ENCODE measurements at places on chromosomes 5 and 9.
A peak's percentile ranks its signal among the peaks of the same experiment; 100 is the strongest.

DNA sequence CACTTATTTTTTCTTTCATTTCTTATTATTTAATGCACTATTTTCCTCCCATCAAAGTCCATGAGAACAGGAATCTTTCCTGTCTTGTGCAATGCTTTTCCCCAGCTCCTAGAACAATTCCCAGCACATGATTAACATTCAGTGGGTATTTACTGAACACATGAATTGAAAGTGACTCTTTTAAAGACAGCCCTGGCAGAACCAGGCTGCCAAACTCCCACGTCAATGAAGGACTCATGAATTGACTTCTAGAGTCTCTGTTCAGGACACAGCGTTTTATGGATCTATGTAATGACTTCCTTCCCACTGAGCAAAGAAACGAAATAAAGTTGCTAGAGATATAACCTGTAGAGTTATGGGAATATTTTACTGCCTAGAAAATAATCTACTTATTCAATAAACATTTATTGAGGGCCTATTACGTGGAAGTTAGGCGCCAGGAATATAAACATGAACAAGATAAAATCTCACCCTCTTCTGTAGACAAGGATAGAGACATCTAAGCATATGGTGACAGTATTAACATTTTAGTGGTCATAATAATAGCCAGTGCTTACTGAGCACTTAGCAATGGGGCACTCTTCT, 485.9 kb upstream of the KLF4 start:
- DNase-seq = no peak

DNA sequence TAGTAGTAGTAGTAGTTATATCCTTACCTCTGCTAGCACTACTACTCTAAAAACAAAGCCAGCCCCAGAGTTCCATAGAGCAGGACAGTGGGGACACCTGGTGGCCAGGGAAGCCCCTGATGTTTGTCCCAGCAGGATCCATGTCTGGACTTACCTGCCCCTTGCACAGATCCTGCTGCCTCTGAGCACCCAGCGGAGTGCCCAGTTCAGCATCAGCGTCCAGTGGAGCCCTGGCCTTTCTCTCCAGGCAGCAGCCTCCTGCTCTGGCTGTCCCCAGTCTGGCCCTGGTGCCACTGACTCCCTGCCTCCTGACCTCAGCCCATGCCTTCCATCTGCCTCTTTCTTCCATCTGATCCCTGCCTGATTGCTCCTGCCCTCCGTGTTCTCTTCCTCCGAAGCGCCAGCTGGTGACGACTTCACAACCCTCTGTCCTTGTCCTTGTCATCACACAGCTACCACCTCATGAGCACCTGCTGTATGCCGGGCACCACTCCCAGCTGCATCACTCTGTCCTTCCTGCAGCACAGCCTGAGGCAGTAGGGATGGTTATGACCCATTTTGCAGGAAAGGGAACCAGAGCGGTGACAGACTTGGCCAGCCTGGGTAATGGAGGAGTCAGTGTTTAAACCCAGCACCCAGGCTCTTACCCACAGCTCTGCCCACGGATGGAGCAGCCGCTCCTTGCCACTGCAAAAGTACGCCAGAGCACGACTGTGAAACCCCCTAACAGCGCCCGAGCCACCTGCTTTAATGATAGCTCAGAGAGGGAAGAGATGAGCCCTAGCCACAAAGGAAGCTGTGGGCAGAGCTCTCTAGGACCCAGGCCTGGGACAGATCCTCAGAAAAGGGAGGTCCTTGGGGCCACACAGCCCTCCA, 11.5 kb downstream of the SARDH start:
- peak; percentile 56 for DNase-seq

- no peak for DNase-seq
Measured at GRCh38 chr5:129460936-129461710, 1.0 kb downstream of the ADAMTS19 start.

GRCh38 chr9:127074561-127075548, 47.6 kb downstream of the ANGPTL2 start:
- no peak for DNase-seq

DNA sequence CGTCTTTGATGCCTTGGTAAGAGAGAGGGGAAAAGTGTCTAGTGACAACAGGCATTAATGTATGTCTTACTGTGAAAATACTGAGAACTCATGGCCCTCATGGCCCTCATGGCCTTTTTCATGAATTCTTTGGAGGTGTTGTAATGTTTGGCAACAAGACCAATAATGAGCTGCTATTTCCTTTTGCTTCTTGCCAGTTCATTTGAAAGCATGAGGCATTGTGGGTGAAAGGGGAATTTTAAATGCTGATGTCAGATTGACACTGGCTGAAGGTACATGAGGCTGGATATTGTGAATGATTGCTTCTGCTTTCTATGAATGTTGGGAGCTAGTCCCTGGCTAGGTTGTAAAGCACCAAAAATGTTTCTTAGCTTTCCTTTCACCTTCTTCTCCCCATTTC, 79.2 kb downstream of the DOCK2 start:
- DNase-seq = peak; percentile 44

GRCh38 chr5:149456597-149457392, 77.7 kb upstream of the IL17B start:
- DNase-seq = no peak

- DNase-seq = no peak
Measured at GRCh38 chr9:71648453-71648852, 119.9 kb downstream of the CEMIP2 start.

GRCh38 chr9:113886026-113886369, 9.9 kb downstream of the ZNF618 start:
- DNase-seq = no peak

- DNase-seq = no peak
Measured at GRCh38 chr9:78778861-78779374, 482.0 kb downstream of the PSAT1 start.

GRCh38 chr5:117161718-117162335, 587.2 kb upstream of the SEMA6A start:
- no peak for DNase-seq

DNA sequence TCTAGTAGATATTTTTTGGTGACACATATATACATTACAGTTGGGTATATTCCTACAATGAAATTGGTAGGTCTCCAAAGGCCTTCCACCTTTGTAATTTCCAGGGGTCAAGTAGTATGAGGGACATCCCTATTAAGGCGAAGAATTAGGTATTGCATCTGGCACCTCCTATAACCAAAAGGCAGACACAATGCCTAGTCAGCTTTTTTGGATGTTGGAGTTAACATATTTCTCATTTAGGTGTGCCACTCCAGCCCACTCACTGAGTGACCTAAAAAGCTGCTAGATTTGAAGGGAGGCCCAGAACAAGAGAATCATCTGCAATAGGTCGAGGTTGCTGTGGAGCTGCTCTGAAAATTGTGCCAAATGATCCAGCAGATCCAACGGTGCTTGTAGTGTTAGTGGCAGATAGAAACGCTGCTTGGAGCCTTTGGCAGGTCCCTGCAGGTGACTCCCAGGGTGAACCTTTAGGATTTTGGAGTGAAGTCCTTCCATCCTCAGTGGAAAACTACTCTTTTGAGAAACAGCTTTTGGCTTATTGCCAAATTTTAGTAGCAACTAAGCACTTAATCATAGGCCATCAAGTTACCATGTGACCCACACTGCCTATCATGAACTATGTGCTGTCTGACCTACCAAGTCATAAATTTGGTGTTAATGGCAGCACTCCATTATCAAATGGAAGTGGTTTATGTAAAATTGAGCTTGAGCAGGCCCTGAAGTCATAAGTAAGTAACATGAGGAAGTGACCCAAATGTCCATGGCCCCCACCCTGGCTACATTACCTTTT, 15.7 kb upstream of the FNIP1 start:
- no peak for DNase-seq

- no peak for DNase-seq
Measured at GRCh38 chr5:132463811-132464155, 26.8 kb downstream of the IRF1 start.

DNA sequence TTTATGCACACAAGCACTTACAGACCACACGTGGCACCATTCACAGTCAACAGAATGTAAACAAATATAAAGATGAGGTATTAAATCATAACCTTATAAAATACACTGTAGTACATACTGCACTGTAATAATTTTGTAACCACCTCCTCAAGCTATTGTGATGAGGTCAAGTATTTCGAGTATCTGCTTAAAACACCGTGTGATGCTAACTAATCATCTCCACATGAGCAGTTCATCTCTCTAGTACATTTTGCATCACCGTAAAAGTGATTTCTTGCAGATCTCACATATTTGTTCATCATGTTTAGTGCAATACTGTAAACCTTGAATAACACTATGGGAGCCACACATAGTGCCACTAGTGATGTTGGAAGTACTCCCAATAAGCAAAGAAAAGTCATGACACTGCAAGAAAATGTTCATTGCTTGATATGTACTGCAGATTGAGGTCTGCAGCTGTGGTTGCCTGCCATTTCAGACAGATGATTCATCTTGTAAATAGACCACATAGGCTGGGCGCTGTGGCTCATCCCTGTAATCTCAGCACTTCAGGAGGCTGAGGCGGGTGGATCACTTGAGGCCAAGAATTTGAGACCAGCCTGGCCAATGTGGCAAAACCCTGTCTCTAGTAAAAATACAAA, 44.3 kb downstream of the FOXB2 start:
- peak; percentile 87 for DNase-seq

DNA sequence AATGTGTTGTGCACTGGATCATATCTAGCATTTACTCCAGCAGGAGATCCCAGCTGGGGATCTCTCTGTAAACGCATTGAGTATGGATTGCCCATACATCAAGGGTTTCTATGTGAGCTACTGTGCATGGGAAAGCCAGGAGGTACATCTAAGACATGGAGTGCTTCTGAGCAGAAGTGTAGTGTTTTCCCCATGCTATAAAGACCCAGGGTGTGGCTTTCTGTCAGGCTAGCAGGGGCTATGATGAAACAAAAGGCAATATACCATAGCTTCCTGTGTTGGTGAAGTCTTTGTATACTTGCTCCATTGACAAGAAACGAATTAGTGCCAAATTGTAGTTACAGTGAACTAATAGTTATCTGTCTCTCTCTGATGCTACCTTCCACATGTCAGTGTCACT, 329.3 kb upstream of the TLE4 start:
- no peak for DNase-seq

GRCh38 chr5:95711501-95712346, 19.4 kb upstream of the RHOBTB3 start:
- no peak for DNase-seq

- DNase-seq = no peak
Measured at GRCh38 chr5:67887748-67888161, 327.8 kb upstream of the PIK3R1 start.

DNA sequence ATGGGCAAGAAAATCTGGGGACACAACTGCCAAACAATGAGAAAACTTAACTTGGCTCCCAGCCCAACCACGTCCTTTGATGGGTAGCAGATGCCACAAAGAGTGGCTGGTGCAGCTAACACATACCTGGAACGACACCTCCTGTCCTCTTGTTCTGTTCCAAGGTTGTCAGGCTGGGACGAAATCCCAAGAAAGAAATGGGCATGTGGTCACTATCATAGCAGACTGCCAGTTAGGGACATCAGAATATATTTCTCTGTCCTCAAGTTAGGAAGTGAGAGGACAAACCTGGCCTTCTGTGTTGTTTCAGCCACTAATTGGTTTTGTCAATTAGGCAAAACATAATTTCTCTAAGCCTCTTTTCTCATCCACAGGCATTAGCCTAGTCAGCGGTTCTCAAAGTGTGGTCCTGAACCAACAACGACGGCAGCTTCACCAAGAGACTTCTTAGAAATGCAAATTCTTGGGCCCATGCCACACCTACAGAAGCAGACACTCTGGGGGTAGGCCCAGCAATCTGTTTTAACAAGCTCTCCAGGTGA, 63.4 kb downstream of the RAPGEF1 start:
- no peak for DNase-seq

DNA sequence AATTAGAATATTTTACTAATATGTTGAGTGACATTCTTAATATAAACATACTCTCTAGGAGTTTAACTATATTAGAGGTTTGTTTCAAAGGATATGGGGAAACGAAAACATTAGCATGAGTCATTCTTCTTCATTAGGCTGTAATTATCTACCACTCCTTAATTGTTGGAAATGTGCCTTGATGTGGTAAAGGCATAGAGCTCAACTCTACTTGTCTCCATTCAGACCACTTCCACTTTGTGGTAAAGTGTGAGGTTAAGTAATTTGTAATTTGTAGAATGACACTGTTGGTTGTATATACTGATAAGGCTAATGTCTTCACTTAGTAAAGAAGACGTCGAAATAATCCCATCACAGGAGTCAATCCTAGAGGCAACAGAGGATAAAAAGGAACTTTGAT, 58.1 kb downstream of the HAPLN1 start:
- no peak for DNase-seq

- peak; percentile 69 for DNase-seq
Measured at GRCh38 chr9:86732514-86733171, 214.7 kb downstream of the GAS1 start.

GRCh38 chr9:116355153-116355921, 201.7 kb downstream of the PAPPA start:
- DNase-seq = no peak

DNA sequence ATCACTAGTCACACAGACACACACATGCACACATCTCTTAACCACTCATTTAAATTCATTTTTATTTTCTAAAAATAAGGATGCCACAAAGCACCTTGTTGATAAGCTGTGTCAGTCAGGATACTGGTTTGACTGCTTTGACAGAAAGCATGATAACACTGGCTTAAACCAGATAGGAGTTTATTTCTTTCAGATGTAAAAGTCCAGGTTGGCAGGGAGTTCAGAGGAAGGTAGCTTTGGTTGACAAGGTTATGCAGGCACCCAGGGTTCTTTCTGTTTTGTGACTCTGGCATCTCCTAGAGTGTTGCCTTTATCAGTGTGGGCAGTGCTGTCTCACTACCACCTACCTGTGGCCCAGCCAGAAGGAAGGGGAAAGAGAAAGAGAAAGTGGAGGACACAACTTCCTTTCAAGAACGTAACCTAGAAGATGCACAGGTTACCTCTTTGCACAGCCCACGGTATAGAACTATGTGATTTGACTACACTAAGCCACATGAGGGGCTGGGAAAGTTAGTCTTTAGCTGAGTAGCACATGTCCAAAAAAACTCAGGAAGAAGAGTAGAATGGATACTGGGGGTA, 334.7 kb downstream of the OSTF1 start:
- DNase-seq = no peak

DNA sequence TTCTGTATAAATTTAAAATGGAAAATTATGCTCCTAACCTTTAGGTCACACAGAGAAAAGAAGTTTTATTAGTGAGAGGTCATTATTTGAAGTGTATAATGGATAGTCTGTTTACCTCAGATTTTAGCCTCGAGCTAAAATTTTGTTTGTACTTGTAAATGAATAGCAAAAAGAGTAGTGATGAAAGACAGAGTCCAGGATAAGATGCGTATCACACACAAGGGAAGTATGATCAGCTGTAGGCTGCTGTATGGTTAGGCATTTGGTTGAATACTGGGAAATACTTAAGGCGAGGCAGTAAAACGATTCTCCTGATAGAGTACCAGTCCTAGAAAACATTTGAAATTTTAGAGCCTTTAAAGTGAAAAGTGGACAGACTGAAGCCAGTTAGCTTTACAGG, 92.7 kb downstream of the FBXL7 start:
- DNase-seq = no peak

DNA sequence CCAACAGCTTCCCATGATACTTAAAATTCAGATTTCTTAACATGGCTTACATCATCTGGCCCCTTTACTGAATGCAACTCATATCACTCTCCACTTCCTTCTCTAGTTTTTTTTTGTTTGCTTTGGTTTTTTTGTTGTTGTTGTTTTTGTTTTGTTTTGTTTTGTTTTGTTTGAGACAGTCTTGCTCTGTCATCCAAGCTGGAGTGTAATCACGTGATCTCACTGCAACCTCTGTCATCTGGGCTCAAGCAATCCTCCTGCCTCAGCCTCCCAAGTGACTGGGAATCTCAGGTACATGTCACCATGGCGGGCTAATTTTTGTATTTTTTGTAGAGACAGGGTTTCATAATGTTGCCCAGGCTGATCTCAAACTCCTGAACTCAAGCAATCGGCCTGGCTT, 41.4 kb downstream of the CPLANE1 start:
- no peak for DNase-seq

- DNase-seq = no peak
Measured at GRCh38 chr9:90830977-90831376, 29.4 kb downstream of the SYK start.
